Activated naive CD8-positive, alpha-beta T cell treated with anti-CD3 and anti-CD28 coated beads, Interleukin-2, amount 10 ng/mL, durations not matched to agents 7 days and 5 days (primary cell): ENCODE measurements at places on chromosomes 2 and 18.

DNA sequence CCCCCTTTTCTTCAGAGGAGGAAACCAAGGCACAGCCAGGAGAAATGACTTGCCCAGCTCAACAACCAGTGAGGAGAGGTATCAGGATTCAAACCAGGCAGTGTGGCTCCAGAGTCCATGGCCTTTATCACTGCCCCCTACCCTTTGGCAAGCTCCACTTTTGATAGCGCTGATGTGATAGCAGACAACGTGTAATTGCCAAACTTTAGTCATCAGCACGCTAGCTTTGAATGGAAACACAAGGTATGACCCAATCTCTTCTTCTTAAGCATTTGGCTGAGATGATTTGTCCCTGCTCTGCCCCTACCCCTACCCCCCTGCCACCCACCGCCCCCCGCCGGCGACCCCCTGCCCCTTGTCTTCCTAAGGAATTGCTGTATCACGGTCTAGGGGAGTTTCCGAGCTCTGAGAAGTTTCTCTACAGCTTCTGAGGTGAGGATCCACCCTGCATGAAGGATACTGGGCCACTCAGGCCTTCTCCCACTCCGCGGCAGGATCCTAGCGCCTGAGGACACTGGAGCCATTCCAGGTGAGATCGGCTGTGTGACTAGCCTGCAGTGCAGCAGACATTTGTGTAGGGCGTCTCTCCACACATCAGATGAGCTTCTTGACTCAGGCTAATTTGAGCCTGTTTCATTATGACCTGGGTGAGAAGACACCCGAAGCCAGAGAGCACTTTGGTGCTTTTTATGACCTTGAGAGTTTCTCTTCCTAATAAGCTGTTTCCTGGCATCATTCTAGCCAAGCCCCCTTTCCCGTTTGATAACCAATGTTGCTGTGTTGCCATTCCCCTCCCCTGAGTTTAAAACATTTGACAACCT lies 75.1 kb upstream of the MAP4K4 start:
- DNase-seq, result no peak

- no peak for DNase-seq
Measured at GRCh38 chr2:79630972-79631557, 118.2 kb downstream of the CTNNA2 start.

DNA sequence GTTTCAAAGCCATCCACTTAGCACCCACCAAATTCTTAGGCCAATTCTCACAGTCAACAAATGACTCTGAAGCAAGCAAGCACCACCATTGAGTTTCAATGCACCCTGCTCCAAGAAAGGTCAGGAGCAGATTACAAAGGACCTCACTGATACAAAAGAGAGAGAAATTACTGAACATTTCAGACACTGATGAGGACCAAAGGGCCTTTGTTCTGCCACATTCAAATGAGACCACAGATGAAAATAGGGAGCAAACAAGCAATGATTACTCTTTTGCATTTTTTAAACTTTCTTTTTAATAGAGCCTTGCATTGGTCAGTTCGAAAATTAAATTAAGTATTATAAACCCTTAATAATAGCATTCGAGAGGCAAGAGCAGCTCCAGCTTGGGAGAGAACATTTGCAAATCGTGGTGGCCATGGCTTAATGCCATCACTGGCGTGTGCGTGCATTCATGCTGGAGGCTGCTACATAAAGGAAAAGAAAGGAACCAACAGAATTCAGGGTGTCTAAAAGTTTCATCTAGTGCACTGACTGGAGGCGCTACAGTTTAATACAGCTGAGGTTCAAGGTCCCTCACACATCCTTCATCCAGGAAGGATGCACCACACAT lies 87.5 kb downstream of the KLF7 start:
- DNase-seq, result no peak

GRCh38 chr2:113992090-113992489 lies 102.2 kb downstream of the ACTR3 start:
- DNase-seq, result no peak

DNA sequence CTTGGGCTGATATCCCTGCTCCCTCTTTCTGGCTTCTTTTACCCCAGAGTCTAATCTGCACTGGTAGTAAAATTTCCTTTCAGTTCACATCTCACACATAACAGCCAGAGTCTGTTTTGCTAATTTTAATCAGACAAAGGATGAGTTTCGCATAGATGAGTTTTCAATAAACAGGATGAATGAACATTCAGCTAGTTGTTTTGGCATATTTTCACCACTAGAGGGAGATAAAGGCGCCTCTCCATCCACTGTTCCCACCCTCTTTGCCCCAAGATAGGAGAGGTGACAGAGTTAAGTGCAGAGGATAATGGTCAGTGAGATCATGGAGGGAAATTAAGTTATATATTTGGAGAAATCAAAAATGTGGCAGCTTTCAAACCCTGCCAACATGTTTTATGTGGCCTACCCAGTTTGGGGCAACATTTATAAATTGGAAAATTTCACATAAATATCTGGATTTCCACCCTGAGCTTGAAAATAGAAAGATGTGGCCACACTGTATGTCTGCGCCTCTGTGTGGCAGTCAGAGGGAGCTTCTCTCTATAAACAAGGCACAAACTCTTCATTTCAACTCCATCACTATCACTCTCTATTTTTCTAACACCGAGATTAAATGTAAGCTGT lies 48.5 kb upstream of the DTNA start:
- DNase-seq, result no peak

GRCh38 chr2:225270053-225270452 lies 129.5 kb upstream of the NYAP2 start:
- DNase-seq, result no peak

DNA sequence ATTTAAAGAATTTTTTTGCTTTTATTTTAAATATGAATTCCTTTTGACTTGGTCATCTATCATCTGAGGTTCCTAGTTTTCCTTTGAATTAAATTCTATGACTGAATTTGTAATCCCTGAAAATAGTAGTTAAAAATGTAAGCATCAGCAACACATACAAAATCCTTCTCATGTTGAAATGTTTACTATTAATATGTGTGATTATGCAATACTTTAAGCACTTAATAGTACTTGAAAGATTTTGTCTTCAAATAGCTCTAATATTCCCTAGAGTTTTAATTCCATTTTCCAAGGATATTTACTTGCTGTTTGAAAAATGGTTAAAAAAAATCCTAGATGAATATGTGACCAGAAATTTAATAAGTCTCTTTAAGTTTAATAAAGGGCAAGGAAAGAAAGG lies 26.6 kb upstream of the SPATS2L start:
- no peak for DNase-seq

DNA sequence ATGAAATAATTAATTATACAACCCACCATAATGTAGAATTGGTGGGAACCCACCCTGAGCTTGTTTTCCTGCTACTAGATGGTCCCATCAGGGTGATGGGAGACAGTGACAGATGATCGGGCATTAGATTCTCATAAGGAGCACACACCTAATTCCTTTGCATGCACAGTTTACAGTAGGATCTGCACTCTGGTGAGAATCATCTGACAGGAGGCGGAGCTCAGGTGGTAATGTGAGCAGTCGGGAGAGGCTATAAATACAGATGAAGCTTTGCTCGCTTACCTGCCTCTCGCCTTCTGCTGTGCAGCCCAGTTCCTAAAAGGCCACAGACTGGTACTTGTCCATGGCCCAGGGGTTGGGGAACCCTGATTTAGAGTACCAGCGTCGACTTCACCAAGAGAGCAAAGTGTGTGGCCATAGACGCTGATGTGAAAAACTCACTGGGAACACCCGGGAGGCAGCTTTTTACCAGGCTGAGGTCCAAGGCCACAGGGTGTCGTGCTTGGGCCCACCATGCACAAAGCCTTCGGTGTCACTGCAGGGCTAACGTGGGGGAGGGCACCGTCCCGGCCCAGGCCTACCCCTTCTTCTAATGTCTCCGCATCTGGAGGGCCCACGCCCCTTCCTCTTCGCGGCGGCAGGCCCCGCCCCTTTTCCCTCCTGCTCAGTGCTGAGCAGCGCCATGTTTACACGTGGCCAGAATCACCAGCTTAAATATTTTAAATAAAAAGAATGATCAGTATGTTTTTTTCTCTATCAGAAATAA lies 296.8 kb upstream of the HDAC4 start:
- DNase-seq, result no peak

DNA sequence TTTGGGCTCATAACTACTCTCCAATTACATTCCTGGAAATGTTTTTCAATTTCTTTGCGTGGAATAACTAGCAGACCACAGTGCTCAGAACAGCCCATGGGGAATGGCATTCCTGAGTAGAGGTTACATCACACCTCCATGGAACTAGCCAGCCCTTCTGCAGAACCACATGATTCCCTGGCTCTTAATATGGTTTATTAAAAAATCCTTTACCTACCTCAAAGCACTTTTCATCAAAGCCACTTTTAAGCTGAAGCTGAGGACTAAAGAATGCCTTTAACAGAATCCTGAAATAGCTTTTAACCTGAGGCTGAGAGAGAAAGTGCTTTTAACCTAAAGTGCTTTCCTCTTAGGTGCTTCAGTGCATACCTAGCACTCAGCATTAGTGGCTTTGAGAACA lies 376.3 kb downstream of the ARHGAP15 start:
- no peak for DNase-seq

- DNase-seq, result no peak
Measured at GRCh38 chr2:7994397-7994951, 687.4 kb upstream of the ID2 start.

DNA sequence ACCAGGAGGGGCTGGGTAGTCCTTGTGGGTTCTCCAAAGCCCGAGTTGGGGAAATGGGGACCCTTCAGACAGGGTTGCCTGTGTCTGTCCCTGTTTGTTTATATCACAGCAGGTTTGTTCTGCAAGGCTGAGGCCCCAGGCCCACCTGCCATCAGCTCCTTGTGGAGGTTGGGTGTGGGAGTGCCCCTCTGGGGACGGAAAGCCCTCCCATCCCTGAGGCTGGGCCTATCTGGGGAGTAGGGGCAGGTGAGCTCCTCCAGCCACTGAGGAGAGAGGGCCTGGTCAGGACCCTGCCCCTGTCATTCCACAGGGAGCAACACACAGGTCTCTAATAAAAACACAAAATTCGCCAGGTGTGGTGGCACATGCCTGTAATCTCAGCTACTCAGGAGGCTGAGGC lies 23.3 kb upstream of the EFHD1 start:
- DNase-seq, result no peak

DNA sequence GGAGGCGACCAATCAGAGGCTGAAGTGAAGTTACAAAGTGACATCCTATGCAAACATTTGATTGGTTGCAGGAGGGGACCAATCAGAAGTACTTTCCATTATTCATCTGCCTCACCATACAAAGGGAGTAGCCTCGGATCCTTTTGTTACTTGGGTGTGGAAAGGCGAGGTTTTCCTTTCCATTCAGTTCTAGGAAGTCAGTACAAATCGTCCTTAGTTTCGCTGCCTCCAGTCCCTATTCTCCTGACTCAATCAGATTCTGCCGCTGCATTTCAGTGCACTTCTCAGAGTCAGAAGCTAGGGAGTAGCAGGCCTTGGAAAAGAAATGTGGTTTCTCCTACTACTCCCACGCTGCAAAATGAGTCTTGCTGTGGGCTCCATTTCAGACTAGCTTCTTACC lies 149.4 kb downstream of the DTNA start:
- DNase-seq, result no peak

DNA sequence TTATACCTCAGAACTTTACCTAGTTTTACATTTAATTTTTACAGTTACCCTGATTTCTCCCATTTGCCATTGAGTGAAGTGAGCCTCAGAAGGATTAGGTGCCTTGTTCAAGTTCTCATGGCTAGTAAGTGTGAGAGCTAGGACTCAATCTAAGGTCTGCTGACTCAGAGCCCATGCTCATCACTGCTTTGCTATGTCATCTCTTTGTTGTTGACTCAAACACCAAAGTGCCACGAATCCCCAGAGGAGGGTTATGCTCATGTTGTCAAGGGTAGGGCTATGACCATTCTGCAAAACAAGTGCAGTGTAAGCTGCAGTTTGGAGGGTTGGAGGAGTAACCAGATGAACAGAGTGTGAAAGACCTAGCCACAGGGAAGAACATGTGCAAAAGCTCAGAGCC lies 185.4 kb upstream of the SKOR2 start:
- no peak for DNase-seq

DNA sequence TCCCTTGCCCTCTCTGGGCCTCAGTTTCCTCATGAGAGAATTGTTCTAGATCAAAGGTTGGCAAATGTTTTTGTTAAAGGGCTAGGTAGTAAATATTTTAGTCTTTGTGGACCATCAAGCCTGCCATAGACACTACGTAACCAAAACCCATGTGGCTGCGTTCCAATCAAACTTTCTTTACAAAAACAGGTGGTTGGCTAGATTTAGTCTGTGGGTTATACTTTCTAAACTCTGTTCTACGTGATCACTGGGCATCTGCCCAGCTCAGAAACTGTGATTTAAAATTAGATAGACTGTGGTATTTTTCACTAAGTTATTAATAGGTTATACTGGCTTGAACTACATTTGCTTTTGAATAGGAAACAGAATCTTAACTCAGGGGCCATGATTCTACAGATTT lies 149.8 kb upstream of the DCC start:
- DNase-seq, result no peak

GRCh38 chr2:119266091-119266589 lies 42.5 kb downstream of the STEAP3 start:
- no peak for DNase-seq

GRCh38 chr2:162773352-162773751 lies 65.2 kb downstream of the KCNH7 start:
- DNase-seq, result no peak

DNA sequence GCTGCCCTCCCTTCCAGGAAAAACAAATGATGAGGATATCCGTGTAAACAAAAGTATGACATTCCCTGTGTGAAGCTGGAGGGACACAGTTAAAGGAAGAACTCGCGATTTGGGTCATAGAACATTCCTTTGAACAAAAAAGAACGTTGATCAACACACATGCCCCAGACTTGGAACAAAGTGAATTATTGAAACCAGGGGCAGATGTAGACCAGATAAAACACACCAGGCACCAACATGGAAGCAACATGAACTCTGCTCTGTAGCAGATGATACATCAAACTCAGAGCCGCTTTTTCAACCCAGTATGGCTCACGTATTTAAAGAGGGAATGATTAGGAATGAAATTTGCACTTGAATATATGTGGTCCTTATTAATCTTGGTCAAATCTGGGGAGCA lies 206.5 kb downstream of the TMEM182 start:
- DNase-seq, result no peak

DNA sequence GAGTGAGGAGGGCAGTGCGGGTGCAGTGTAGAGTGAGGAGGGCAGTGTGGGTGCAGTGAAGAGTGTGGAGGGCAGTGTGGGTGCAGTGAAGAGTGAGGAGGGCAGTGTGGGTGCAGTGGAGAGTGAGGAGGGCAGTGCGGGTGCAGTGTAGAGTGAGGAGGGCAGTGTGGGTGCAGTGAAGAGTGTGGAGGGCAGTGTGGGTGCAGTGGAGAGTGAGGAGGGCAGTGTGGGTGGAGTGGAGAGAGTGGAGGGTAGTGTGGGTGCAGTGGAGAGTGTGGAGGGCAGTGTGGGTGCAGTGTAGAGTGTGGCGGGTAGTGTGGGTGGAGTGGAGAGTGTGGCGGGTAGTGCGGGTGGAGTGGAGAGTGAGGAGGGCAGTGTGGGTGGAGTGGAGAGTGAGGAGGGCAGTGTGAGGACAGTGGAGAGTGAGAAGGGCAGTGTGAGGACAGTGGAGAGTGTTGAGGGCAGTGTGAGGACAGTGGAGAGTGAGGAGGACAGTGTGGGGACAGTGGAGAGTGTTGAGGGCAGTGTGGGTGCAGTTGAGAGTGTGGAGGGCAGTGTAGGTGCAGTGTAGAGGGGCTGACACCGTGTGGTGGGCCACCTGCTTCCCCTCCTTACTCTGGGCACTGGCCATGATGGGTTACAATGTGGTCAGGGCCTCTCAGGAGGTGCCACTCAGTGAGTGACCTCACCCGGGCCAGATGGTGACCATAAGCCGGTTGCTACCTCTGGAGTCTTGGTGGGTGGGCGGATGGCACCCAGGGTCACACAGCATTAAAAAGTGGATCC lies 28.5 kb downstream of the INPP4A start:
- DNase-seq, result no peak
